CD4-positive, alpha-beta T cell treated with Interferon alpha-2 for 1 hour (primary cell): ENCODE measurements at places on chromosomes 2 and 18.

- DNase-seq = peak; percentile 90
These were observed 16.2 kb downstream of the ATG16L1 start for GRCh38 chr2:233267516-233268245.

- DNase-seq = no peak
These were observed 33.7 kb downstream of the YES1 start for GRCh38 chr18:778194-778927.

- DNase-seq = no peak
These were observed 67.8 kb upstream of the ACYP2 start for GRCh38 chr2:54047658-54048057.

DNA sequence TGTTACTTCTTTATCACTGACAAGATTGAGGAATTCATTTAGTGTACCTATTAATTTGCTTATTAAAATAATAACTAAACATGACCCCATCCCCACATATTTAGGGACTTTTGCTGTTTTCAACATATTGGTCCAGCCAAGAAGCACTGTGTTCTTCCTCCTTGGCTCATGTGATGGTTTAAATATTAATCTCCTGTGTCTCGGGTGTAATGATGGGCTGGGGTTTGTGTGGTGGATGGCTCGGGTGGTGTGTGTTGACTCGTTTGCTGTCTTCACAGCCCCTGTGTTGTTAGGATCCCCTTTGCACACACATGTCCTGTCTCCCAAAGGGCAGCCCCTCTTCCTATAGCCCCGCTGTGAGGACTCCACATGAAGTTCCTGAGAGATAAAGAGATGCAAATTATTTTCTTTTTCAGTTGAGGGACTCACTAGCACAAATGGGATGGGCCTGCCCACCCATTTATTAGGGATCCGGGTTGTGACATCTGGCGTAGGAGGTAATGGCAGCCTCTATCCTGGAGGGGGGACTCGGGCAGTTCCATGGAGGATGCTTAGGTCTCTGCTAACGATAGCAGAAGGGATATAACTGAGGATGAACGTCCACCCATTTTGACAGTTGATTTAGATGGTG is 53.4 kb downstream of the FHOD3 start:
- no peak for DNase-seq

DNA sequence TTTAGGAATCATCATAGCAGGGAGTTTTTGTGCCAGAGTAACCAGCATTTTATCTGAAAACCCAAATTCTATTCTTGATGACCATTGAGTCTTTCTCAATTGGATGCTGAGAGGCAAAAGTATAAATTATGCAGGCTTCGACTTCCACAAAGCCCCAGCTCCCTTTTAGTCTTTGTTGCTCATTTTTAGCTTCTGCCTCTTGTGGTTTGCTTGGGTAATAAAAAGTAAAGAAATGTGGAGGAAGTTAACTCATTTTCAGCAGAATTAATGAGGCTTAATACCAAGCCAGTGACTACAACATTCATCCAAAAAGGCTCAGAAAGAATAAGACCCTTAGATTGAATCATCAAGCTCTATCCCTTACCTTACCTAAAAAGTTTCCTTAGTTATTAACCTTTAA is 18.6 kb downstream of the ERMN start:
- peak; percentile 11 for DNase-seq

DNA sequence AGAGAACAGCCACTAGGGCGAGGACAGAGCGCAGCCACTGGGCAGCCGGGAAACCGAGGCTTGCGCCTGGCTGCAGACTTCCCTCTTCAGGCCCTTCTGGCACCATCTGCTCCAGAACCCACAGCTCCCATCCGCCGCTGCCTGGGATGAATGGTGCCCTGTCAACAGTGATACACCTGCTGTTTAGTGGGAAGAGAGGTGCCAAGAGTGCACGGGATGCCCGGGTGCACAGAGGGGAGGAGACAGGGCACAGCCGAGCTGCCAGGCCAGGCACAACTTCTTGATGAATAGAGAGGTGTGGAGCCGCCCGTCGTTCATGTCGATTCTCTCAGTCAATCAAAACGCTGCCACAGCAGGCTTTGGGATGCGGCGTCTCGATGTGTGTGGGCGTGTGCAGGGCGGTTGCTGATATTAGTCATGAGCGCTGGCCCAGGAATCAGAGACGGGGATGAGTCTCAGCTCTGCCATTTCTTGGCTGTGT is 39.5 kb downstream of the RRM2 start:
- DNase-seq = no peak

GRCh38 chr2:149814049-149814448 is 226.5 kb upstream of the MMADHC start:
- no peak for DNase-seq

DNA sequence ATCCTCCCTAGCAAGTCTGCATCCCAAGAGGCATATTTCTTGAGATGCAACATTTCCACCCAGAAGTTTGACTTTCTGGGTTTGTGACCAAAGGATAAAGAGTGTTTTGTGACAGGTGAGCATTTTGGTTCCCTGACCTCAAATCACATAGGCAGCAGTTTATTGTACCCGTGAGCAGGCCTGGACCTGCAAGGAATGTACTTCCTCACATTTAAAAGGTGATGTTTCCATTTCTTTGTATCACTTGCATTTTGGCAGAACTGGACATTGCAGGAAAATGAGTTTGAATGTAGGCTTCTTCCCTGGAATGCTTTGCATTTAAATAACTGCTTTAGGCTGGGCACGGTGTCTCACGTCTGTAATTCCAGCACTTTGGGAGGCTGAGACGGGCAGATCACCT is 160.7 kb downstream of the ALPK2 start:
- DNase-seq = no peak

- DNase-seq = no peak
These were observed 68.5 kb downstream of the STPG4 start for GRCh38 chr2:47086571-47086970.

DNA sequence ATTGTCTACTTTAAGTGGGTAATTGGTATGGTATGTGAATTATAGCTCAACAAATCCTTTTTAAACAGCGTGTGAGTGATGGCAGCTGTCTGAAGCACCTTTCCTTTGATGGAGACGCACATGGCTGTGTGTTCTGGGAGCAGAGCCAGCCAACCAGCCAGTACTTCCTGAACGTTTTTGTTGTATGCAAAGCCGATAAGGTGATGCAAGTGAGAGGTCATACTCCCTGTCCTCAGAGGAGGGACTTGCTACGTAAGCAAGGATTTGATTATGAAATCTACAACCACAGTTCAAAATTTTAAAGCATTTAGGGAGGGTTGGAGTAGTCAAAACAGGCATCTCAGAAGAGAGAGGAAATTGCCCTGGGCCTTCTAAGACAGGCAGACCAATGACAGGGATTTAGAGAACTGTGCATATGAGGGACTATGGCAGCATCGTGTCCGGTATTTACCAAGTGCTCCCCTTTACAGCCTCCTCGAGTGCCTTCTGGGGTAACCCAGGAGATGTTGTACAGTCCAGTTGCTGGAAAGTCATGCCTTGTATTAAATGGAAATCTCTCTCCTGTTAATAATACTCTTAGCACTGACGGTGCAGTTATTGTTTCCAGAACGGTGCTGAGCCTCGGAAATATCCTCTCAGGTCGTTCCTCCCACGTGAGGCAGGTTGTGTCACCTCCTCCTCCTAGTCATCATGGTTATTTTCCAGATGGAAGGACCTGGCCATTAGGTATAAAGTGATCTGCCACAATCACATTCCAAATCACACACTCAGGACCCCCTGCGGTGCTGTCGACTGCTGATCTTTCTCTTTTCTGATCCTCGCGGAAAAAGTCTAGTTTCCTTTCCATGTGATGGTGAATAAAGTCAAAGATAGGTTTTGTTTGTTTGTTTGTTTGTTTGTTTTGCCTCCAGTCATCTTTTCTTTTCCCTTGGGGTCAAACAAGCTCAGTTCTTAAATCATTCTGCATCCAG is 28.4 kb downstream of the ARHGEF4 start:
- DNase-seq = no peak

DNA sequence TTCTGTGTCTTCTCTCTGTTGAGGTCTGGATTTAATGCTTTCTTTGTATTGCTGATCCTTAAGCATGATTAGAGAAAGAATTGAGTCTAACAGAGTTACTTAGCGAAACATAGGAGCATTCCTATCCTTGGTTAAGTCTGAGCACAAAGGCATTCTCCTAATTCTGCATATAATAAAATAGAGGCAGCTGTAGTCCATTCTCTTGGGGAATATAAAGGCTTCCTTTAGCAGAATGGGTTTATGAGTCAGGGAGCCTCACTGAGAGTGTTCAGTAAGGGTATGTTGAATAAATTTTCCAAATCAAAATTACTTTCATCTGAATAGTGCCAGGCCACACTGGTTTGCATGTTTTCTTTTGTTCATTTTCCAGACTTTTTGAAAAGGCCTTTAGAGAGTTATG is 101.5 kb downstream of the GALNT1 start:
- no peak for DNase-seq

DNA sequence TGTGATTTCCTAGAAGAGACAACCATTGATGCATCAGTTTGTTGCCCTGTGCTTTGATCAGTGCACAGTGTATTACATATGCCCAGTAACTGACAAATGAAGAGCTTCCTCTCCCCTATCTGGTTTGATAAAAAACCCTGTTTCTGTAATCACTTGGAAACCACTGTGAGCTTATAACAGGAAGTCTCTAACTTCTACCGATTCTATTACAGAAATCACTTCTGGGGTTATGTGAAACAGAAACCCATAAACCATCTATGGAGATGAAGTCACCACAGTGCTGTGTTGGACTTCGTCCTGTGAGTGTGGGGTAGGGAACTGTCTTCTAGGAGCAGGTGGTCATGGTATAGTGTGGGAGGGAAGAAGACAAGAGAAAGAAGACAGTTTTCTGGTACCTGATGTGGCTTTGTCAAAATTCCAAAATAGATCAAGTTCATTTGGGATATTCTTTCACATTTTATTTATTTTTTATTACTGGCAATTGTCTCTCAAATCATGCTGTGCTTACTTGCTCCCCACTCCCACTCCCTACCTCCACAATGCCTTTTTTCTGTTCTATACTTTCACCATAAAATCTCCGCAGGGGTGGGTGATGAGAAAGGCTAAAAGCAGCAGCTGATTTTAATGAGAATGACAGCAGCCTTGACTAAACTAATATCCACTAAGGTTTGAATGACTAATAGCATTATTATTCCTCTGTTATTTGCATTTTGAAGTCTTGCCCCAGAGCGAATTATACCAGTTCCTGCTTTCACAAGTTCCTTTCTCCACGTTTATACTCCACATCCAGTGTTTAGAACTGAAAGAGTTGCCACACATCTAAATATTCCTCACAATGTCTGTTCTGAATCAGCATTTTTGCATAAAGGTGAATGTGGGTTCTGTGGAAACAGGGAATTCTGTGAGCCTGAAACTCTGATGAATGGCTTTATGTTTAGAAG is 41.7 kb upstream of the RND3 start:
- DNase-seq = no peak

DNA sequence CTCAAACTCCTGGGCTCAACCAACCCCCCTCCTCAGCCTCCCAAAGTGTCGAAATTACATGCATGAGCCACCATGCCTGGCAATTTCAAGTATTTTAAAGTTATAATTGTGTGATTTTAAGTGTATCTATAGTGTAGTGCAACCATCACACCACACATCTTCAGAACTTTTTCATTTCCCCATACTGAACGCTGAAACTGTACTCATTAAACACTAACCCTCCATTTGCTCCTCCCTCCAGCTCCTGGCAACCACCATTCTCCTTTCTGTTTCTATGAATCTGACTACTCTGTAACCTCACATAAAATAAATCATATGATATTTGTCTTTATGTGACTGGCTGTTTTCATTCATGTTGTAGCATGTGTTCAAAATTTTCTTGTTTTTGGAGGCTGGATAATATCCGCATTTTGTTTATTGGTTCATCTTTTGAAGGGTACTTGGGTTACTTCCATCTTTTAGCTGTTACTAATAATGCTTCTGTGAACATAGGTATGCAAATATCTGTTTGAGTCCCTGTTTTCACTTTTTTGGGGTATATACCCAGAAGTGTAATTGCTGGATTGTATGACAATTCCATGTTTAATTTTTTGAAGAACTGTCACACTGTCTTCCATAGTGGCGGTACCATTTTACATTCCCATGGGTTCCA is 188.2 kb downstream of the PLCL1 start:
- no peak for DNase-seq

DNA sequence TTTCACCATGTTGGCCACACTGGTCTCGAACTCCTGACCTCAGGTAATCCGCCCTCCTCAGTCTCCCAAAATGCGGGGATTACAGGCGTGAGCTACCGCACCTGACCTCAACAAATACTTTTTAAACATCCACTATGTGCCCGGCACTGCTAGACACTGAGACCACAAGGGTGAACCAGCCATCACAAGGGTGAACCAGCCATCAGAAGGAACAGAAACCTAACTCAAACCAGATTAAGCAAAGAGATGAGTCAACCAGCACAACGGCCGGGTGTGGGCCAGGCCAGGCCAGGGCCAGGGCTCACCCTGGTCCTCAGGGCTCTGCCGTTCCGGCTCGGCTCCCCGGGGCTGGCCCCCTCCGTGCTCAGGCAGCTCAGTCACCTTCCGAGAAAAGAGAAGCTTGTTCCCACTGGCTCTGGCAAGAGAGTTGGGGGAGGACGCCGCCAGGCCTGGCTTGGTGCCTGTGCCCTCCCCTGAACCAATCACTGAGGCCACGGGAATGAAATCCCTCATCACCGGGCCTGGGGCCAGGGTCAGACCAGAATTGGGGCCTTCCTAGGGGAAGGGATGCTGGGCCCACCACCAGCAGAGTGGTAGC is 4.4 kb downstream of the TEX44 start:
- no peak for DNase-seq

- DNase-seq = no peak
These were observed 56.1 kb downstream of the DYNAP start for GRCh38 chr18:54647176-54647575.

DNA sequence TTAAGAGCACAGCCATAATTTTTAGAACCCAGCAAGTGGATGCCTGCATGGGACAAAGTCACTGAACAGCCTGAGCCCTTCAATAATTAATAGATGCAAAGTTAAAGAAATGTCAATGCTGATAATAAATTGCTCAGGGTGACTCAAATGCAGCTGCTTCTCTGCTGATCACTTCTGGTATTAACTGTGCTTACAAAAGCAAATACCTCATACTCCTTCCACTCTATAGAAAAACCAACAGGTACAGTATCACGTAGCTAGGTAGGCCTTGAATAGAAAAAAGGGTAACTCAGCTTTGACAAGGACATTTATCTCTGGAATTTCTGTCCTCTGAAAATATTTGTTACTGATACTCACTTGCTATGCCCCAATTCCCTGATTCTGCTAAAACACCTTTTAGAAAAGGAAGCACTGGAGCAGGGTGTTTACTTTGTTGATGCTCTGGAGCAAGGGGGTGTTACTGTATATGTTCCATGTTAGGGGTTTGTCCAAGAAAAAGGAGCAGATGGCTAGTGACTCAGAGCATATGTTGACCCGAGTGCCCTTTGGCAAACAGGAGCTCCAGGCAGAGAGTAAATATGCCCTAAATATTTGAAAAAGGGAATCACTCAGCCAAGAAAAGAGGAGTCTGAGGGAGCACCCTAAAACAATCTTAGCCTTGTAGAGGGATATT is 59.1 kb upstream of the RTN4 start:
- DNase-seq = no peak

DNA sequence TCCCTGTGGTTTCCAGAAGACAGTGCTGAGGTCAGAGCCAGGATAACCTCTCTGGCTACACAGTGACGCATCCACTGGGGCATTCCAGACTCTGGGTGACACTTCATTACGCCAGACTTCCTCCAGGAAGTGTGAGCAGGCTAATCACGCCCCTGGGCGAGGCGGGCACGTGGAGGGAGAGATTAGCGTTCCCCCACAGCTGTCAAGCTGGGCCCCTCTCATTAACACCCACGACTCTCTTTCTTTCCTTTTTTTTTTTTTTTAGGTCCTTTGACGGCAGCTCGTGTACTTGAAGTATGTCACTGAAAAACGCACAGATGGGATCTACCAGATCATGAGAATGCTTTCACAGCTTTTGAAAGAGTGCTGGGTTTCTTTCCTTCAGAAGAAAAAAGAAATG is 274.6 kb downstream of the AFF3 start:
- DNase-seq = no peak
